ENCODE measurements at places on chromosomes 7 and 10.

DNA sequence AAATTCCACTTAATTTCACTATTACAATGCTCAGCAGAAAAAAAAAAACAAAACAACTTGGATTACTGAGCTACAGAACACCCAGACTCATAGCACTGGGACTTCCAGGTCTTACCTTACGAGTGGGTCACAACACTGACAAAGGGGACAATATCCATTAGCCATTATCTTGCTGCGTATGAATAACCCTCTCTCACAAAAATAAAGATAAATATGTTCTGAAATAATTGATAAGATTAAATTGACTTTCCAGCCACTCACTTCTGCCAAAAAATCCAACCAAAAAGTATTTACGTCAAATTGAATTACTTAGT is 128.7 kb downstream of the PKD1L1 start:
- DNase-seq = no peak

GRCh38 chr10:24449321-24449740 is 240.4 kb downstream of the KIAA1217 start:
- DNase-seq = no peak

DNA sequence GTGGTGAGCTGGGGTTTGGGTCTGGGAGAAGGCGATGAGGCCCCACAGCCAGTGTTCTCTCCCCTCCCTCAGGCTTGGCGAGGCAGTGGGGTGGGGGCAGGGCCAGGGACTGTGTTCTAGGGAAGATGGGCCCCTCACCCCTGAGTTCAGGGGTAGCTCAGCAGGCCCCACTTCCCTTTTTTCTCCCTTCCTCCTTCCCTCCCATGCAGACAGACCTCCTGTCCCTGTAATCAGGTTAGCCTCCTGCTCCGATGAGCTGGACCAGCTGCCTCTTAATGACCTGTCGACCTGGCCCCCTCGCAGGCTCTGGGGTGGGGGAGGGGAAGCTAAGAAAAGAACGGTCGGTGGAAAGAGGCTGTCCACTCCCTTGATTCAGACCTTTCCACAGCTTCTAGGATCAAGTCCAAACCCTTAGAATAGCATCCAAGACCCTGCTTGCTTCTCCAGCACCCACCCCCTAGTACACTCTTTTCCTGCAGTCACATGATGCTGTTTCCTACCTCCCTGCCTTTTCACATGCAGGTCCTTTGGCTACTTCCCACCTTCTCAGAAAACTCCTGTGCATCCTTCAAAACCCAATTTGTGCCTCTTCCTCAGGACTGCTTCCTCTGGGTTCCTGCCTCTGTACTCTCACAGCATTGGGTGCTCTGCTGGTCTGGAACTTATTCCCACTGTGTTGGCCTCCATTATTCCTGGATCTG is 64.1 kb downstream of the ZMIZ1 start:
- DNase-seq = no peak

- no peak for DNase-seq
Observed at GRCh38 chr10:123274306-123275135, 120.3 kb downstream of the BUB3 start.

- no peak for DNase-seq
Observed at GRCh38 chr7:48188776-48189520, 17.7 kb downstream of the ABCA13 start.

Data from CD4-positive, alpha-beta T cell treated with Interleukin-1 beta for 1 hour (primary cell).